ENCODE measurements at places on chromosomes 3 and 15. TPM values are rescaled to one million over a fixed set of nuclear protein-coding genes. Genes with fewer than 3 reads are reported as not detected.

GRCh38 chr15:61038387-61038786 is 190.7 kb downstream of the RORA start:
- H3K27ac ChIP-seq, result no peak overlapping the region
- no peak overlapping the region for H3K4me3 ChIP-seq
- peaks cover 5% of the 10 kb centered on the region for H3K4me1 ChIP-seq
- no peaks in the 10 kb centered on the region for H3K36me3 ChIP-seq
- H3K27me3 ChIP-seq, result no peaks in the 10 kb centered on the region
- DNase-seq, result no peak

DNA sequence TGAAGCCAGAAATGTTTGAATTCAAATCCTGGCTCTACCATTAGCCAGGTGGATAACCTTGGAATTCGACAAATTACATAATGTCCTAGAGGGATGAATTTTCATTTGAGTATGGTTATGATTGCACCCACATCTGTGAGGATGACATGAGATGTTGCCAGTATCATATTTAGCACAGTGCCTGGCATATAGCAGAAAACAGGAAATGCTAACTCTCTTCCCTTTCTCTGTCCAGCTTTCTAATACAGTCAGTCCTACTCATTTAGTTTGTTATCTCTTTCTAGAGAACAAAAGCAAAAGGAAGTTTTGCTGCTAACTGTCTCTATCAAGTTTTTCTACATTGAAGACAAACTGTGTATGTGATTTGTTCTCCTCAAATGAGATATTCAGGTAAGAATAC is 231.7 kb downstream of the CPNE4 start:
- H3K27ac ChIP-seq, result no peak overlapping the region
- H3K4me3 ChIP-seq, result no peak overlapping the region
- H3K27me3 ChIP-seq, result no peaks in the 10 kb centered on the region
- DNase-seq, result no peak
- no peaks in the 10 kb centered on the region for H3K36me3 ChIP-seq
- peaks cover 2% of the 10 kb centered on the region for H3K4me1 ChIP-seq

GRCh38 chr15:80739919-80740318 is 39.3 kb upstream of the CEMIP start:
- H3K36me3 ChIP-seq, result no peaks in the 10 kb centered on the region
- H3K4me1 ChIP-seq, result no peaks in the 10 kb centered on the region
- no peaks in the 10 kb centered on the region for H3K27me3 ChIP-seq
- H3K27ac ChIP-seq, result no peak overlapping the region

DNA sequence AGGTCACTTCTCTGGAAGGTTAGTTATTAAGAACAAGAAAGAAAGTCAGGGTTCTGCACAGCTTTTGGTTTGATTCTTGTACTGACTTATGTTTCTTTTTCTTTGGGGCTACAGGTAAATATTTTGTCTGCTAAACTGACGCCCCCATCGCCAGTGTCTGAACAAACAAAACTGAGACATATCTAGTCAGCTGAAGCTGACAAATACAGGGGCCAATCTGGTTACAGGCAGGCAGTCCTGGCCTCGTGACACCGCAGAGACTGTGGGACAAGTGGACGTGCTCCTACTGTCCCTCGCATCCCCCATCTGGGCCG is 4.6 kb upstream of the RPL14 start:
- H3K4me3 ChIP-seq, result peak overlapping the region; percentile 6
- H3K4me1 ChIP-seq, result no peaks in the 10 kb centered on the region
- peak overlapping the region; percentile 55 for H3K27ac ChIP-seq
- no peak for DNase-seq
- no peaks in the 10 kb centered on the region for H3K36me3 ChIP-seq

DNA sequence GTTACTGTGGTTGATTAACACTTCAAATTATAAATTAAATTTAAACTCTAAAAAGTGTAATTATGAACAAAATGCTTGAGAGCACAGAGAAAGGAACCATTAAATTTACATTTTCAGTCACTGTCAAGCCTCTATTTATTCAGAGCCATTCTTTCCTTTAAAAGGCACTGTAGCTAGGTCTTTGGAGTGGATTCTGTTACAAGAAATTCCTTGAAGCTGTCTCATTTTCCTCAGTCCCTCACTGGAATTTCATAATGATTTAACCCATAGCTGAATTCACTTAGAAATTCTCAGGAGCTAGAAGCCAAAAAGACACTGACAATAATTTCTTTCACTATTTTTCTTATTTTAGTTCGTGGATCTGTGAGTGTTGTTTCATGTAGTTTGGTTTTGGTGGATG is 81.2 kb upstream of the TCF12 start:
- H3K27ac ChIP-seq, result no peak overlapping the region
- H3K36me3 ChIP-seq, result no peaks in the 10 kb centered on the region
- no peak overlapping the region for H3K4me3 ChIP-seq
- DNase-seq, result no peak
- H3K27me3 ChIP-seq, result no peaks in the 10 kb centered on the region
- no peaks in the 10 kb centered on the region for H3K4me1 ChIP-seq

- no peak overlapping the region for H3K27ac ChIP-seq
- no peaks in the 10 kb centered on the region for H3K4me1 ChIP-seq
- no peaks in the 10 kb centered on the region for H3K36me3 ChIP-seq
- DNase-seq, result no peak
These were observed 14.5 kb downstream of the LAMP3 start for GRCh38 chr3:183148056-183148455.

DNA sequence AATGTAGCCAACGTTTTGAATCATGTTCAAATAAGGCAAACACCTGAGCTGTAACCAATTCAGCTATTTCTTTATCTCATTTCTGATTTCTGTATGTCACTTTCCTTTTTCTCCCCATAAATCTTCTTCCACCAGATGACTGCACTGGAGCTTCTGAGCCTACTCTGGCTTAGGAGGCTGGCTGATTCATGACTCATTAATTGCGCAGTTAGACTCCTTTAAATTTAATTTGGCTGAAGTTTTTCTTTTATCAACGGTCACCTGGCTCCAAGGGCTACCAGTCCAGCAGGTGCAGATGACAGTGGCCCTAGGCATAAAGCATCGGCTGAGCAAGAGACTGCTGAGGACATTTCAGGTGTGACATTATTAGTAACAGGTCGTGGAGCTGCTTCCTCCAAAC is 39.6 kb upstream of the ITGA11 start:
- H3K4me3 ChIP-seq, result no peak overlapping the region
- H3K36me3 ChIP-seq, result no peaks in the 10 kb centered on the region
- peaks cover 2% of the 10 kb centered on the region for H3K4me1 ChIP-seq
- H3K27me3 ChIP-seq, result no peaks in the 10 kb centered on the region

- no peaks in the 10 kb centered on the region for H3K27me3 ChIP-seq
- H3K4me1 ChIP-seq, result no peaks in the 10 kb centered on the region
- no peak overlapping the region for H3K27ac ChIP-seq
- DNase-seq, result no peak
These were observed 11.8 kb downstream of the PLA2G4E start for GRCh38 chr15:42009022-42009421.

GRCh38 chr3:113104357-113105092 is 106.8 kb upstream of the BOC start:
- H3K27ac ChIP-seq, result no peak overlapping the region
- H3K36me3 ChIP-seq, result no peaks in the 10 kb centered on the region
- no peaks in the 10 kb centered on the region for H3K27me3 ChIP-seq
- H3K4me1 ChIP-seq, result no peaks in the 10 kb centered on the region
- H3K4me3 ChIP-seq, result no peak overlapping the region

DNA sequence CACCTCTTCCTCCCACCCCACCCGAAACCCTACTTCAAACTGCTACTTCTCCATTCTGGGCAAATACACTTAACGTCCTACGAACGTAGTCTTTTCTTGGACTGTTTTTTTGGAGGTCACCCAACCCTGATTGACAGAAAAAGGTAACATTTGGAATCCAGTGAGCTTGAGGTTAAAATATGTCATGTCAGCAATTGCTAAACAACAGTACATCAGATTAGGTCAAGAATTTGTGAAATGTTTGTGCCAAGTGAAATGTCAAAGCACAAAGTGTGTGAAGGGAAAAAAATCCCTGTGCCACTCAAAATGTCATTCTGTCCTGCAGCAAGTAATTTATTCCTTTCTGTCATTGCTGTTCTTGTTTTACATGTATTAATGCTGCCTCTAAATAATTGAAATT is 49.2 kb upstream of the PPP2R3A start:
- no peak overlapping the region for H3K27ac ChIP-seq
- no peaks in the 10 kb centered on the region for H3K27me3 ChIP-seq
- H3K36me3 ChIP-seq, result no peaks in the 10 kb centered on the region
- H3K4me3 ChIP-seq, result no peak overlapping the region

GRCh38 chr3:73657186-73657585 is 32.4 kb upstream of the PDZRN3 start:
- DNase-seq, result no peak
- H3K27me3 ChIP-seq, result no peaks in the 10 kb centered on the region
- H3K36me3 ChIP-seq, result no peaks in the 10 kb centered on the region
- H3K27ac ChIP-seq, result no peak overlapping the region

- no peaks in the 10 kb centered on the region for H3K27me3 ChIP-seq
- DNase-seq, result no peak
- H3K36me3 ChIP-seq, result no peaks in the 10 kb centered on the region
- H3K4me1 ChIP-seq, result no peaks in the 10 kb centered on the region
- no peak overlapping the region for H3K4me3 ChIP-seq
These were observed 25.7 kb downstream of the ECT2 start for GRCh38 chr3:172776049-172776717.

Gene ISL2
- total RNA-seq, result not detected

Gene FBXW12
- not detected for total RNA-seq

Gene TUSC7
- not detected for total RNA-seq

Gene PPP1R14D
- not detected for total RNA-seq

Gene CRABP1
- 1.9 TPM for total RNA-seq

Gene ZDHHC3
- 60.5 TPM for total RNA-seq

Gene PATL2
- total RNA-seq, result 1.3 TPM

Gene HHATL
- not detected for total RNA-seq

All from aorta (tissue), 5 donors.